NCI-H2081 treated with DMSO at 0.1 percent for 48 hours (cell line): ENCODE measurements at places on chromosomes 3 and 15.

DNA sequence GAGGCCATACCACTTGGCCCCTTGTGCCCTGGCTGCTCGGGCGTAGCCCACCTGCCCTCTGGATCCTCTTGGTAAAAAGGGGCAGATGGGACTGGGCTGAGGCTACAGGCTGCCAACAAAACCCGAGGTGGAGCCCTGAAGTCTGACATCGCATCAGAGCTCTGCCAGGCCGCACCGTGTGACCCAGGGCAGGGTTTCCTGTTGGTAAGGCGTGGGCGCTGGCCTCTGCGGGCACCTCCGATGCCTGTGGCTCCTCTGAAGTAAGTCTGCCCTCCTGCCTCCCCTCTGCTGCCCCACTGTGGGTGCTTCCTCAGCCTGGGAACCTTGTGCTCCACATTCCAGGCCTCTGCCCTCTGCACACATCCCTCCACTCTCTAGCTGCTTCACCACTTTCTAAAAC, 8.9 kb downstream of the CHDH start:
- DNase-seq, result no peak

DNA sequence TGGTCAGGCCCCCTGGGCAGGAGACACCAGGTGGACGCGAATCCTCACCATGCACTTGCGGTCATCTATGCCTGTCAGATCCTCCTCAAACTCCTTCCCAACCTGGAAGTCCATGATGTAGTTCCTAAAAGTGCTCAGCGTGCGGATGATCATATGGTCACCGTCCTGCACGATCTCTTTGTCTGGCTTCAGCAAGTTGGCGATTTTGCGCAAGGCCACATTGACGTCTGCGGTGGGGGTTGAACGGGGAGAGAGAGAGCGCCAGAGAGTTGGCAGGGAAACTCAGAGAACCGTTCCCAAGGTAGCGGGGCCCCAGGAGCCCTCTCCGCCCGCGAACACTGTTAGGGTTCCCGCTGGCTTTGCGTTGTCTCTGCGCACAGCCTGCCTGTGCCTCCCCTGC, 809 bp downstream of the RBP1 start:
- peak; percentile 23 for DNase-seq

DNA sequence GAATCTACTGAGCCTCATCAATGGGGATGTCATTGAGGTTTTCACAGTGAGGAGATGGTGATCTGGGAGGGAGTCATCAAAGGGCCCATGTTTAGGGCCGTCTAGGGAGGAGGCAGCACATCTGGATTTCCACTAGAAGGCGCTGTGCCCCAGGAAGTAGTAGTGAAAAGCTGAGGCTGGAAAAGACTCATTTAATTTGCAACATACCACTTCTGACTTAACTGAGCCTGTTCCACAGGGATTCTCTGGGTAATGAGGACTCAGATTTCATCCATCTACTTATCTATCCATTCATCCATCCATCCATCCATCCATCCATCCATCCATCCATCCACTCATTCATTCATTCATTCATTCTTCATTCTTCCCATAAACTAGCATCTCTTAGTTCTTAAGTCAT, 17.4 kb upstream of the SHF start:
- peak; percentile 27 for DNase-seq

- DNase-seq, result no peak
Observed at GRCh38 chr3:107757140-107757539, 234.4 kb downstream of the BBX start.

- no peak for DNase-seq
Observed at GRCh38 chr3:139639662-139640061, 38.1 kb downstream of the NMNAT3 start.

DNA sequence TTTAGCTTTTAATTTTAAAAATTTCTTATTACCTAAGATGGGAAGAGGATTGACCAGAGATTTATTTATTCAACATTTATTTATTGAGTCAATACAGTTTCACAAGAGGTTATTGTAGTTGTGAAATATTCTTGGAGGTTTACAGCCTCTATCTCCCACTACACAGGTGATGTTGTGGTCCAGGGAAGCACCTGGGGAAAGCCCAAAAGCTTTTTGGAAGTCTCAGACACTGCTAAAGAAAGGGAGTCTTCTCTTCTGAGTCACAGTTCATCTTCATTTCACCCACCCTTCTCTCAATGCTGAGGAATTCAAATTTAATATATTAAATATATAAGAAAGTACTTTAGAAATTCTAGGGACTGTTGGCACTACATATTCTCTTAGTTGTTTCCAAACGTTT, 41.8 kb downstream of the SERPINI1 start:
- DNase-seq, result no peak

- peak; percentile 50 for DNase-seq
Observed at GRCh38 chr3:20511863-20512505, 326.0 kb upstream of the SGO1 start.

DNA sequence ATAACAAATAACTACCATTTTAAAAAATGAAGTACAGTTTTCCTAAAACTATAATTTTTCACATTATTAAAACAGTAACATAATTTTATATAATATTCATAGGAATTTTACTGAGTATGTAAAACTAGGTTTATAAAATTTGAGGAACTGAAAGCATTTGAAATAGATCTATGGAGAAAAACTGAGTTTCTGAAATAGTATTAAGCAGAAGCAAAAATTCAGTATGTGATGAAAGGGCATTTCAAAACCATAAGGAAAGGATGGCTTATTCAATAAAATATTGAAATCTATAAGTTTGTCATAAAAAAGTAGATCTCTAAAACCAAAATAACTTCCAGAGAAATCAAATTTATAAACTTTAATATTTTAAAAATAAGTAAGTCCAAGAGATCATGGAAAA, 53.4 kb downstream of the GBE1 start:
- DNase-seq, result no peak

DNA sequence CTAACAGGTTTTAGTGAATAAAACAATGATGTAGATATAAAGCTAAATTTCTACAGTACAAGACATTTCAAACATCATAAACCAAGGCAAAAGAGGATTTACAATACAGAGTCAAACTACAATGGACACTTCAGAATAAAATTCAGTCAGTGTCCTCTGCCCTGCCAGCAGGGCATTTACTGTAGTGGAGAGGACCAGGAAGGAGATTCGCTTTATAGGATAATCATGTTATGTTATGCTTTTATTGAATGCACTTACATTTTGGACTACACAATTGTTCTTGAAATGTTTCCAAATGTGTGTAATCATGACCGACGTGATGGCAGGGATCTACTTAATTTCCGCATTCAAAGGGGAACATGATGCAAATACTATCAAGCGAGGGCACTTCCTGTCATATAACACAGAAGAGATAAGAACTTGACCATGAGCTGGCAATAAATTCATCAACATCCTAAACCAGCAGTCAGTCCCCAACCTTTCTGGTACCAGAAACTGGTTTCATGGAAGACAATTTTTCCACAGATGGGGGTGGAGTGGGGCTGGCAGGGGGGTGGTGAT, 925.6 kb downstream of the FHIT start:
- DNase-seq, result no peak

GRCh38 chr3:168094877-168095610, 680 bp downstream of the GOLIM4 start:
- peak; percentile 29 for DNase-seq

DNA sequence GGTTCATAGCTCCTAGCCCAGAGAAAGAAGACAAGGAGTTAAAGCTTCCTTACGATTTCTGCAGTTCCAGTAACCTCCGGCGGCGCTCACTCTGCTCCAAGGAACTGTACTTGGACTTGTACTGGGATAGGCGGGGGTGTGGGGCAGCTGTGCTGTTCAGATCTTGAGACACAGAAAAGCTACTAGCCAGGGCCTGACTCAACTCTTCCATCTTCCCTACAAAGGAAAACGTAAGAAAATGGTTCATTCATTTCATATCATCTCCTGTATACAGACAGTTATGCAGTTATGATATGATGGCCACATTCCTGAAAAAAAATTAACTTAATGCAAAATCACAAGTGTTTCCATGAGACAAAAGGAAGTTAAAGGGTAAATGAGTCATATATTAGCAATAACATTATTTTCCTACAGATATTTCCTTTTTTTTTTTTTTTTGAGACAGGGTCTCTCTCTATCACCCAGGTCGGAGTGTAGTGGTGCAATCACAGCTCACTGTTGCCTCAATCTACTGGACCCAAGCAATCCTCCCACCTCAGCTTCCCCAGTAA, 4.6 kb downstream of the SNUPN start:
- no peak for DNase-seq

DNA sequence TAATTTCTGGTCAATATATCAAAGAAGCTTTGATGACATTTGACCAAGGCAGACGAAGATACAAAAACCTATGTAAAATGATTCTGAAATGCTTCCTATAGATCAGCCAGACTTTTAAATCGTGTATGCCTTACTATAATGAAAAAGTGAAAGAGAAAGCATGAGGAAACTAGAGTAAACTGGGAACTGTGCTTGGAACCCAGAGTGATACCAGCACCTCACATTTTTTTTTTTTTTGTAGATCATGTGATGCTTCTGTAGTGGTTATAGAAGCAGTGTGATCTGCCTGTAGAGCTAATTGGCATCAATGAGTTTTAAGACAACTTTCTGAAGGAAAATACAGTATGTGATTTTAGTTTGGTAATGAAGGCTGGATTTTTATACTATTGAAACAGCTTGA, 150.7 kb downstream of the NLGN1 start:
- no peak for DNase-seq

DNA sequence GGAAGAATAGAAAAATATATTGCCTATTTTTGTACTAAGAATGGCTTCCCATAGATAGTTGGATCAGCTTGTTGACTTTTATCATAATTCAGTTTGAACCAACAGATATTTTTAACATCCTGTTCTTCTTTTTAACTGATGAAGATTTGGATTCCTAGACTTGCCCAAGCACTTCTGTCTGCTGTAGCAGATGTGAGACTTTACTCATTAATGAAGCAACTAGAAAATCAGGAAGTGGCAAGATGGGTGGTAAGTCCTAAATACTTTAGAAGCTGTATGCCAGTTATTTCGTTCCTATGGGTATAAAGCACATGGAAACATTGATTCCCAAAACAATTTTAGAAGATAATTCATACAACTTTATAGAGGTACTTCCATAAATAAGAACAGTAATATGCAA, 8.4 kb downstream of the PIGB start:
- DNase-seq, result no peak

- no peak for DNase-seq
Observed at GRCh38 chr3:10189557-10190354, 25.0 kb downstream of the IRAK2 start.

- no peak for DNase-seq
Observed at GRCh38 chr3:9168241-9168741, 81.2 kb downstream of the SRGAP3 start.

DNA sequence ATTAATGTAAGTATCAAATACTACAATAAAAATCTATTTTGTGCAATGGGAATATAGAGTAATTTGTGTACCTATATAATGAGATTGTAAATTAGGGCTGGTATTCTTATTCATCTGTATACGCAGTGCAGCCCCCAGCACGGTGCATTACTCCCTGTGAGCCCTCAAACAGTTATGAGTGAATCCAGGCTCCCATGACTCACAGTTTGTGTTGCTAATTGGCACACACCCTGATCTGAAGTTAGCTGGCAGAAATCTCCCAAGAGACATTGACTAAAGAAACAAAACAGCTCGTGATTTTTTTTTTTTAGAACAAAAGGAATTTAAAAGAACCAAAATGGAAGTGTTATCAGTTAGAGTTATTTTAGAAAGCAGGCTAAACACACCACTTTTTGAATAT, 15.7 kb downstream of the GK5 start:
- DNase-seq, result no peak

DNA sequence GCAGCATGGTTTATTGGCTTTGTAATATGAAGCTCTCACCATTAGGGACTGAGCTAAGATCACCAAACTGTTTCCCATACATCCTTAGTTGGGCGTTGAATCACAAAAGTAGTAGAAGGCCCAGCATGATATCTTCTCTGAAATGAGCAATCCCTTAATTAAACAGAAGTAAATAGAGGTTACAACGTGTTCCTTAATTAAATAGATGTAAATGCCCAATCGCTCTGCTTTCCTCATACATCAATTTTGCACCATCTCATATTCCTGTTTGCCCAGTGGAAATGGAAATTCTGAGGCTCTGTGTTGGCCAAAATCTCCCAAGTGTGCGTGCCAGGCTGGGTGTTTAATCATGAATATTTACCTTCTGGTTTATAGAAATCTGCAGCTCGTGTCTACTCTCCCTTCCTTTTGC, 107.4 kb upstream of the FOXB1 start:
- peak; percentile 38 for DNase-seq

DNA sequence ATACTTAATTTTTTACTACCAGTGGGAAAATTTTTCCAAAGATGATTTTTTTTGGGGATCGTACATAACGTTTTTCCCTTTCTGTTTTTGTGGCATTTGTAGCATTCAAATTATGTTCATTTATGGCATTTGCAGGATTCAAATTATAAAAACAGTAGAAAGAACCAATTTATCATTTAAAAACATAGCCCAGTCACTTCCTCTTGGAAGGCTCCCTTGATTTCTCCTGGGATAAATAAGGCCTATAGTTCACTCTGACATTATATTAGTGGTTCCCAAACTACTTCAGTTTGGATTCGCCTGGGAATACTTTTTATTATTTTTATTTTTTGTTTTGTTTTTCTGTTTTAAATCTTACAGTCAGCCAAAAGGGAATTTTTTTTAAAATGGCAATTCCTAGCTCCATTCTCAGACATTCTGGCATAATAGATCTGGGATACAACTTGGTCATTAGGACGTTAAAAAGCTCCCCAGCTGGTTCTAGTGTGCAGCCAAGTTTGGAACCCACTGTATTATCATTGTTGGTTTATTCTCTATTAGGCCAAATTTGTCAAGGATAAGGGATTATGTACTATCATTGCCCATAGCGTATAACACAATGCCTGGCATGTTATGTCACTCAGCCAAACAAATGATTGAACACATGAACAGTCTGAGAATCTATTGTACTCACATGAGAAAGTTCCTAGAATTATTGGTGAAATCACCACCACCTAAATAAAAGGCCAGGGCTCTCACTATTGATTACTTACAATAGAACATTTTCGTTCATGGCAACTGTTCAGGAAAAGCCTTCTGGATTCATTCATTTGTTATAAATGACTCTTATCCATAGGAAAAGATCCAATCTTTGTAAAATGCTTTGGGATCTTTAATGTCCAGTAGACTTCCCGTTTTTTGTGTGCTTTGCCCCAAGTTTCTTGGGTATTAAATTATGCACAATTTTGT, 28.9 kb downstream of the RARB start:
- no peak for DNase-seq

DNA sequence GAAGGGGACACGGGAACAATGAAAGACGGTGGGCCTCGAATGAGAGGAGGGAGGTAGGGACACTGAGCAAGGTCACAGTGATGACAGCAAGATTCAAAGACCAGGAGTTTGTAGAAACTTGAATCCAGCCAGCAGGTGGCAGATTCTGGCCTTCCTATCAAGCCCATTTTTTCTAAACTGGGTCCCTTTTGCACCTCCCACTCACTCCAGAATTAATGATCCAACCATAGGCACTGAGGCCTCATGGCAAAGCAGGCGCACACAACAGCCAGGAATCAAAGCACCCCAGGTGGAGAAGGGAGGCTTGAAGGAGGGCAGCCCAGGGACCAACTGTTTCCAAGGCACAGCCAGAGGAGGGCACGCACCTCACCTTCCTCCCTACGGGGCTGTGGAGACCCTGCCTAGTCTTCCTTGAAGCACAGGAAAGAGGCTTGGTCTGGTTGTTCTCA, 90.2 kb downstream of the ANP32A start:
- DNase-seq, result no peak

- no peak for DNase-seq
Observed at GRCh38 chr15:65215496-65215895, 4.2 kb upstream of the CILP start.

- DNase-seq, result no peak
Observed at GRCh38 chr3:129602730-129603560, 3.5 kb downstream of the PLXND1 start.
